ENCODE measurements at places on chromosomes 7 and 10. TPM values are rescaled to one million over a fixed set of nuclear protein-coding genes. Genes with fewer than 3 reads are reported as not detected.
A peak's percentile ranks its signal among the peaks of the same experiment; 100 is the strongest.

TPK1 gene
- total RNA-seq = 20.6 TPM

EXOSC1 gene
- 49.7 TPM for total RNA-seq

GRCh38 chr7:67692425-67692824, 695.8 kb downstream of the TYW1 start:
- ATAC-seq = no peak

- ATAC-seq = peak; percentile 4
Observed at GRCh38 chr7:101162551-101163278, 2.7 kb downstream of the VGF start.

- no peak for ATAC-seq
Observed at GRCh38 chr10:1205450-1206030, 149.4 kb downstream of the WDR37 start.

- ATAC-seq = no peak
Observed at GRCh38 chr7:150940431-150941102, 37.6 kb downstream of the KCNH2 start.

Data from activated T-helper 17 cell treated with anti-CD3 and anti-CD28 coated beads, Interleukin-2, amount 50 U/mL, for 72 hours (primary cell).